AML-193 (cell line): ENCODE measurements at places on chromosomes 7 and 10.

GRCh38 chr7:113519472-113519871 lies 399.3 kb downstream of the PPP1R3A start:
- DNase-seq: no peak

- no peak for DNase-seq
These were observed 40.6 kb downstream of the SEC23IP start for GRCh38 chr10:119933179-119933578.

DNA sequence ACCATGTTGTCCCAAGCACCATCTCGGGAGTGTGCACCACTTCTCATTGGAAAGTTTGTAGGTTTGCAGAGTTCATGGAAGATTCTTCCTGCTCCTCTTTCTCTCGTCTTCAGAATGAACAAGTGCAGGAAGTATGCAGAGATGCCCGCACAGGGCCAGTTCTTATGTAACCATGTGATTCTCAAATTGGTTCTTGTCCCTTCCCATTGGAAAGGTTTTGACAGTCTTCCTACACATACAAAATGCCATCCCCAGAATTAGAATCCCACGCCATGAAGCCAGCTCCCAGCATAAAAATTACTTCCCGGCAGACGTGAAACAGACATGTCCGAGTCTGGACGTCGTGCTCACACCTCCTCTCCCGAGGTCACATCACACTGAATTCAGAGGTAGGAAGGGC lies 251.6 kb downstream of the ELMO1 start:
- no peak for DNase-seq

DNA sequence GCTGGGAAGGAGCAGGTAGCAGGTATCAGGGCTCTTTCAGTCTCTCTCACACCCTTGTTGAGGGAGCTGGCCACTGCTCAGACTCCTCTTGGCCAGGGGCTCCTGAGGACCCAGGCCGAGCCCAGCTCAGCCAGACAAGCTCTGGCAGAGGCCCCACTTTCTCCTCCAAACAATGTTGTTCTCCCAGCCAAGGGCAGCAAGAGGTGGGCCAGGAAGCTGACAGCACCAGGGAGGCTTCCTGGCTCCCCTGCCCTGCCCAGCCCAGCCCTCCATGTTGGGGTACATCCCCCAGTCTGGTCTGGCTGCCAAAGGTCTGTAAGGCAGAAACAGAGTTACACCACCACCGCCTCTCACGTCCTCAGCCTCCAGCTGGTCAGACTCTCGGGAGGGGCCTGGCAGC lies 33.9 kb upstream of the COL13A1 start:
- no peak for DNase-seq

DNA sequence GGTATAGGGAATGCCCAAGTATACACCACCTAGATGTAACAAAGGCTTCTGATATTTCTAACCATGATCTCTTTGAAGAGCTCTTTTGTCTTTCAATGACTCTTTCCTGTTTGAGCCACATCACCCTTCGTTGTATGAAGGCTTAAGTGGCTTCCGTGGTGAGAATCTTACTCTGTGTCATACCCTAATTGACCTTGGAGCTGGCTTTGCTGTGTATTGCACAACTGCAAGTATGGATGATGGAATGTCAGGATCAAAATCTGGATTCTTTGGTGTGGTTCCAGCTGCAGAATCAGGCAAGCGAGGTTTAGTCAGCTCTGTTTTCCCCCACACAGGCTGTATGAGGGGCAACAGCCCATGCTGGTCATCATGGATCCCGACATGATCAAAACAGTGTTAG lies 16.0 kb downstream of the CYP3A43 start:
- no peak for DNase-seq

DNA sequence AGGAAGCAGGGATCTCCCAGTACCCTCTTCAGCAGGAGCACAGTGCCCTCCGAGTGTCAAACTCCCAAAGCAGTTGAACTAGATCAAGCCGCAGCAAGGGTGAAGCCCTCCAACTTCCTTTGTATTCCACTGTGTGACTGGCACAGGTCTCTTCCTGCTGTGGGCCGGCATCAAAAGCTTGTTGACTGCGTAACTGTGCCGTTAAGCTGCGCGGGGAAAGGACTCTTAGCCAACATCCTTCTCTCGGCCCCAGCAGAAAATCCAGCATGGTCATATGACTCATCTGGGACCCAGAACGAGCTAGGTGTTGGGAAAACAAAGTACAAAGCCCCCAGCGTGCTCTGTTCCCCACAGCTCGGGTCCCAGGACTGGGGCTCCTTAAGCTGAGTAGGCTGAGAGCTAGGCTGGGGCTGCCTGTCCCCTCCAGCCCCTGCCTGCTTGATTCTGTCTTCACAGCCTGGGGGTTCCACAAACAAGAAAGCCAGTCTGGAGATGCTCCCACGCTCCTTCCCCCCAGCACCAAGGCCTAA lies 52.2 kb downstream of the COL17A1 start:
- no peak for DNase-seq

DNA sequence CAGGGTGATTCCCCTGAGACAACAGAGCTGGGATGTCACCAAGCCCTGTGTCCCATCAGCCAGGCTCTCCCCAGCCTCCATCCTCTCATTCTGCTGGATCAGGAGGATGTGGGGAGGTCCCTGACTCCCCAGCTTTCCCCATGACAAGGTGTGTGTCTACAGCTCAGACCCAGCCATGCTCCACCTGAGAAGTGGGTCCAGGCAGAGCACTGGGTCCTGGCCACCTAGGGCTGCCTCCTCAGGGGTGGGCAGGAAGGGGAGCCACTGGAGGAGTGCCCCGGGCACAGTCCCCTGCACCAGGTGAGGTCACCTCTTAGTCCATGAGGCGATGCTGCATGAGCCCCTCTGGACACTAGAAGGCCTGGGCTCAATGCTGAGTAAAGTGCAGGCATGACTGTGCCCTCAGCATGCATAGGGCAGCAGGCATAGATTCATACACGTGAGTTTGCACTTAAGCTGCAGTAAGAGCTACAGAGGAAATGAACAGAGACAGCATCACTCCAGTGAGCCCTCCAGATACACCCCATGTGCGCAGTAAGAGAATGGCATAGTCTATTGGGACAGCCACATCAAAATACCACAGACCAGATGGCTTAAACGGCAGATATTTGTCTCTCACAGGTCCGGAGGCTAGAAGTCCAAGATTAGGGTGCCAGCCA lies 48.3 kb downstream of the ALOX5 start:
- DNase-seq: no peak
